Spinal cord (tissue), 10 donors: ENCODE measurements at places on chromosomes 3 and 15. TPM values are rescaled to one million over a fixed set of nuclear protein-coding genes. Genes with fewer than 3 reads are reported as not detected.

DNA sequence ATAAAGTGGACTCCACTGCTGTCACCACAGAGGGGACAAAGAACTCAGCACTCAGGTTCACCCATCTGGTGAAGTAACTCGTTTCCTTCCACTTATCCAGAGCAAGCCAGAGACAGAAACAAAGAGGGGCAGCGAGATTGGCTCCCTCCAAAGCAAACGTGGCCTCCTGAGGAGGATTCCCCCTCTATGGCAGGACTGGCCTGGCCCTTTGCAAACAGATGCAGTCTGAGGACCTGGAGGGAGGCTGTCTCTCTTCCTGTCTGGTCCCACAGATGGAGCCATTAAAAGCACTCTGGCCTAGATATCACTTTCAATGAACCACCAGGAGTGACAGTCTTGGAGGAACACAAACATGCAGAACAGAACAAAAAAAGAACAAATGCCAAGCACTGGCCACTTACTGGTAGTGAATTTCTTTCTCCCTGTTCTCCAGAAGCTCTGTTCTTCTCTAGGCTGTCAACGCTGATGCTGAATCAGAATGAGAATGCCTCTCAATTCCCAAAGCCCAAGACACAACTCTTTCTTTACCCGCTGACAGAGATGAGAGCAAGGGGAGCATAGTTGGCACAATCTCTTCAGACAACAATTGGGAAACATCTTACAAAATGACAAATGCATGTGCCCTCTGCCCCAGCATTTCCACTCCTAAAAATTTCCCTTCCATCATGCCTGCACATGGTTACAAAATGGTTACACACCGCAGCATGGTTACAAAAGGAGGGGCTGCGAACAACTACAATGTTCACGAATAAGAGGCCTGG lies 14.3 kb downstream of the KLHL25 start:
- no peak for DNase-seq

DNA sequence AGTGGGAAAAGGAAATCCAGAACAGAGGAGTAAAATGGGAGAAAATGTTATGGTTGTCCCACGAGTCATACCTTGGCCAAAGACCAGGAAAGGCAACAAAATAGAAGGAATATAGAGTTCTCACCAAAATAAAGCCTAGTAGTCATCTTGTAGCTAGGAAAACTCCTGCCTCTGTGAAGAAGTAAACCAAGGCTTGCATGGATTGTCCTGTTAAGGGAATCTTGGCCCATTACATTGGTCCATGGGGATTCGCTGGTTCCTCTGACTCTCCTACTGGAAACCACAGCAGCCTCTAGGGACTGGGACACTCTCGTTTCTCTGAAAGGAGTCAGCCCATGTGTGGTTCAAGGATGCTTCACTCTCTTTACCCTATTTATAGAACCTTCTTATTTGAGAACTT lies 62.9 kb upstream of the FNDC3B start:
- no peak for DNase-seq

DNA sequence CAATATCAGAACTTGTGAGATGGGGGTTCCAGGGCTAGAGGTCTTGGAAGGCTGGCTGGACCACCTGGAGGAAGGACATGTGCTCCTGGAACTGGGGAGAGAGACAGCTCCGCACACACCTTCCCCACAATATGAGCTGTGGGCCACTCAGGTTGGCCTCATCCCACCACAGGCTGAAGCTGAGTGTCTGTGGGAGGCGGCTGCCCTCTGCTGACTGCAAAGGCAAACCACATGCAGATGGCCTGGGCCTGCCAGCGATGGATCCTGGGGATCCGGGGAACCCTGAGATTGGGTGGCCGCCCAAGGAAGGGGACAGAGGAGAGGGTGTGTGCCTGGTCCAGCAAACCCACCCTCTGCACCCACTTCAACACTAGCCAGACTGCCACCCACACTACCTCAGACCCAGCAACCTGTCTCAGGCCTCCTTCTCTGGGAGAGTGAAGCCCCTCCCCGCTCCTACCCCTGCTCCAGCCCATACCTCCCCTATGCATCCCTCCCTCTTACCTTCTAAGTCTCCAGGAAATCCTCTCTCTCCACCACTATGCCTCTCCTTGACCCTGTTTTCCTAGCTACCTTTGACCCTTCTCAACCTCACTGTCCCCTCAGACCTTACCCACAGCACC lies 44.8 kb downstream of the CYP11A1 start:
- DNase-seq, result peak; percentile 90

DNA sequence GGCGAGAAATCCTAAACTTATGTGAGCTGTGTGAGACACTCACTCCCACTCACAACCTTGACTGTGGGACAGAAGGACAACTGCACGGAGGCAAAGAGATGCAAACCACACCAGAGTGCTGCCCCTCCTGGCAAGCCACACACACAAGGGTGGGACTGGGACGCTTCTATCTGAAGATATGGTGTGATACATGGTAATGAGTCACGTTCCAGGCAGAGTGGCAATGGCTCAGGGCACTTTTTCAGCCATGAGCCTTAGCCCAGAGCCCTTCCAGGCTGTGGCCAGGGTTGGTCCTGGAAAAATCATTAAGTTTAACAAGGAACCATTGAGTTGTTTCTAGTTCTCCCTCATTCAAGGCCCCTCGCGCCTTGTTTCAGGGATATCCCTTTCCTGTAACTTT lies 56.1 kb downstream of the WNT5A start:
- no peak for DNase-seq

- DNase-seq, result no peak
Measured at GRCh38 chr3:189822726-189823125, 191.5 kb downstream of the TP63 start.

- no peak for DNase-seq
Measured at GRCh38 chr3:103057003-103057402, 622.2 kb downstream of the ZPLD1 start.

DNA sequence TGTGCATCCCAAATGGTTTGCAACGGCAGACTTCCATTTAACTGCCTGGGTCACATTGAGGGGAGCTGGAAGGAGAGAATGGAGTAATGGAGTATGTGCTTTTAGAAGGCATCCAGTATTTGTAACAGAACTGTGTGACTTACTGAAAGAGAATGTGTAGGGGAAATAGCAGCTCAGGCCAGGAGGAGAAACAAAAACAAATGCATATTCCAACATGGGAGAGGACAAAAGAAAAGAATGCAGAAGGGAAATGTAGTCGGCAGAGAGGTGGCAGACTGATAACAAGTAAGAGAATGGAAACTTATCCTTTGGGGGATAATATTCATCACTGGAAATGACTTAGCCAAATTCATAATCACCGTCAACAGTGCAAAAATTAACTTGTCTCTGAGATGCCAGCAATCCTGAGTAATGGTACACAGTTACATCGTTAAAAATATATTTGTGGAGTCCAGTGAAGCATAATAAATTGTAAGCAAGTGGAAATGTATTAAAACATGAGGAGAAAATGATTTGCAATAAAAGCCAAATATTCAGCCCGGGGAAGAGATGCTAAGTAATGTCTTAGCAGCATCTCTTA lies 294.9 kb upstream of the SGO1 start:
- DNase-seq, result no peak

GRCh38 chr15:91603384-91604080 lies 250.0 kb upstream of the SLCO3A1 start:
- DNase-seq, result no peak

- no peak for DNase-seq
Measured at GRCh38 chr3:38137615-38138348, 679 bp upstream of the MYD88 start.

DNA sequence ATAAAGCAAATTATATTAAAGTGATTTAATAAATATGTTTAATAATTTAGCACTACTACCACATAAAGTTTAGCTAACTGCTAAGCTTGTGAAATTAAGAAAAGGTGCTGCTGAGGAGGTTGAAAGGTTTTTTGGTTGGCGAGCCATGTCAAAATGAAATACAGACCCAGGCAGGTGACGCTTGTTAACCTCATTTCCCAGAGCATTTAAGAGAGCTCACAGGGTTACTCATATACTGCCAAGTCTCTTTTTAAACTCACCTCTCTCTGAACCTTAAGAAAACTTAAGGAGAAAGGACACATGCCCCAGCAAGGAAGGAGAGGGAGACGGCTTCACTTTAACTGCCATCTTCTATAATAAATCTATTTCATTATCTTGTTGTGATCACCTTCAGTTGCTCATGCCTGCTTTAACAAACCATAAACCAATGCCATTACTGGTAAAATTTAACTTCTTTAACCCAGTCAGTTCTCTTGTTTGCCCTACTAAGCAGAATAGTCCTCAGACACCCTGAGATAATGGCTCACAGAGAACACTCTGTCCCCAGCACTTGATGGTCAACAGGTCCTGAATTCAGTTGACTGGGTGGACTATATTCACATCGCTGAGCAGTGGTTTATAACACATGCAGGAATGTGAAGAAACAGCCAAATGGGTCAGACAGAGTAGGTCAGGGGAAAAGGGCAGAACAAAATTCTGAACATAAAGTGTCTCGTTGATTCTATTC lies 540.1 kb downstream of the UNC13C start:
- no peak for DNase-seq

GRCh38 chr3:193974671-193975535 lies 161.0 kb upstream of the HES1 start:
- peak; percentile 69 for DNase-seq

DNA sequence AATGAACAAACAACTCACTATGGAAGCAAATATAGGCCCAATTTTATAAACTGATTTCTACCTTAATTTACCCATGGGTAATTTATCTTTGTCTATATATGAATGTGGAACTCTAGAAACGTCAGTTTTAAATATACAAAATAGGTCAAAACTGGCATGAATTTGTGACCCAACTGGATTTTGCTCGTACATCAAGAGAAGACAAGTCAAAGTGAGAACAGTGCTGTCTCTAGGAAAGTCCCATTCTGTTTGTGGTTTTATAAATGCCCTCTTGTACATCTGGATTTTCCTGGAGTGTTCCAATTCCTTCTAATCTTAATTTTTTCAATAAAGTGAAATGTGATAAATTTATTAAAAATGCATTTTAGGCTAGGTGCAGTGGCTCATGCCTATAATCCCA lies 50.2 kb upstream of the ABHD10 start:
- no peak for DNase-seq

DNA sequence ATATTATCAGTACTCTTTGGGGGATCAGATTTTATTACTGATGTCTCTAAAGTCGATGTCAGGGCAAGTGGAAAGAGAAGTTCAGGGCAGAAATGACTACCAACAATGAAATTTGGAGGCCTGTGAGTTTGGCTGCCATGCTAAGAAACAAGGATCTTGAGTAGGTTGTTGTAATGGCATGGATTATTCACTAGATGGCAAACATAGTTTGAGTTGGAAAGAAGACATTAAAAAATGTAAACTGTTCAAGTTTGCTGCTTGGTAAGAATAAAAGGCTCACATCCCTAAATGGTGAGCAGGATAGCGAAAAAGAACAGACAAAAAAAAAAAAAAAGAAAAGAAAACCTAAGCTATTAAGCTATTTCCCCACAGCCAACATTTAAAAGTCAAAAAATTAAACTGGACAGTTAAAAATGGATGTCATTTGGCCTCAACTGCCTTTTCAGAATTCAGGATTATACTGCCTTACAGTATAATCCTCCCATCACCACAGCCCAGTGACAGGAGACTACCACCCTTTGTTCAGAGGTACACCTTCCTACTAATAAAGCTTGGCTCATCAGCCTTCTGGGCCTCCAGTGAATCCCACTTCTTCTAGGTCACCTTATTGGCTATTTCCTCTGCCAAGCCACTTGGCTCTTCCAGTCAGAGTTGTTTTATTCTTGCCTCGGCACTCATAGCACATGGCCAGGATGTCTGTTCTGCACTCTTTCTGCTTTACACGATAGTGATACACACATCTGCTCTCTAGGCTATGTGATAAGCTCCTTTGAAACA lies 163.7 kb downstream of the PLD1 start:
- peak; percentile 33 for DNase-seq

The MEIS2 gene
- 63.8 TPM for total RNA-seq

The GOLGA8T gene
- total RNA-seq, result 1.1 TPM

The MESP1 gene
- total RNA-seq, result 1.5 TPM

The ZNF501 gene
- 15.9 TPM for total RNA-seq
